ENCODE measurements at places on chromosomes 7 and 10.

DNA sequence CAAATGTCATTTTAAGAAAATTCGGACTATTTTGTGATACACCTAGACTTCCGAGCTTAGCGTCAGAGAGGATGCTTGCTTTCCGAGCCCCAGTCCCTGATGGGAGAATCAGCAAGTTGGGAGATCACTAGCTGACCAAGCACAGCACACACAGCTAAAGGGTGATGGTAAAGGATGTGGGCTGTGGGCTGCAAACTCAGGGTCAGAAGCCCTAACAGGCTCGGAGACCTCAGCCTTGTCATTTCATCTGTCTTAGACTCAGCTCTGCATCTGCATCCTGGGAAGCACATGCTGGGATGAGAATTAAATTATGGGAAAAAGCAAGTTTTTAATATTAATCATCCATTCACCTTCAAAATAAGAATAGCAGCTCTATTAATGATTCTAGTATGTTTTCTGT, 3.3 kb downstream of the CUBN start:
- DNase-seq: no peak

DNA sequence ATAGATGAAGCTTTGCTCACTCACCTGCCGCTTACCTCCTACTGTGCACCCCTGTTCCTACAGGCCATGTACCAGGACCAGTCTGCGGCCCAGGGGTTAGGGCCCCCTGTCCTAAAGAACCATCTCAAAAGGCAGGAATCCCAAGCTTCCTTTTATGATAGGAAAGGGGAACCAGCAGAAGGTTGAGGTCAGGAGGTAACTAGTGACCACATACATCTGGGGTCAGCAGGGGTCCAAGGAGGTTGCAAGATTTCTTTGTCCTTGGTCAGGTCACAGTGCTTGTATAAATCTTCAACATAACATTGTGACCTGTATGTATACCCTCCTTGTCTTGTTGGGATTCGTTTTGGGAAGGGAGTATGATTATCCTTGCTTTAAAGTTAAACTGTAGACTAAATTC, 73.8 kb downstream of the OAT start:
- no peak for DNase-seq

DNA sequence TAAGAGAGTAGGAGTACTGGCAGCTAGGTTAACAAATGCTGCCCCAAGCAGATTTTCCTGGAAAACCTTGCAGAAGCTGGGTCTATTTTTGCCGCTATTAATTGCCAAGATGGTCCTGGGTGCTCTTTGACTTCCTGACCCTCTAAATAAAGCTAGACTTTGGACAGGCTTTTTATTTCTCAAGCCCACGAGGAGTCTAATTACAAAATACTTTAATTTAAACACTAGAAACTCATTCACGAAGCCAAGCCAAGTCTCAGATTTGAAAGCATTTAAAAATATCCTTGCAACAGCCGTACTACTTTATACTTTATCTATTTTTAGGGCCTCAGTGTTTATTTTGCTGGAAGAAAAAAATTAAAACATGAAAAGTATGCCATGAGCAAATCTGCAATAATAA, 45.1 kb downstream of the TMEM26 start:
- no peak for DNase-seq

GRCh38 chr10:91418416-91418815, 8.3 kb downstream of the HECTD2 start:
- no peak for DNase-seq

DNA sequence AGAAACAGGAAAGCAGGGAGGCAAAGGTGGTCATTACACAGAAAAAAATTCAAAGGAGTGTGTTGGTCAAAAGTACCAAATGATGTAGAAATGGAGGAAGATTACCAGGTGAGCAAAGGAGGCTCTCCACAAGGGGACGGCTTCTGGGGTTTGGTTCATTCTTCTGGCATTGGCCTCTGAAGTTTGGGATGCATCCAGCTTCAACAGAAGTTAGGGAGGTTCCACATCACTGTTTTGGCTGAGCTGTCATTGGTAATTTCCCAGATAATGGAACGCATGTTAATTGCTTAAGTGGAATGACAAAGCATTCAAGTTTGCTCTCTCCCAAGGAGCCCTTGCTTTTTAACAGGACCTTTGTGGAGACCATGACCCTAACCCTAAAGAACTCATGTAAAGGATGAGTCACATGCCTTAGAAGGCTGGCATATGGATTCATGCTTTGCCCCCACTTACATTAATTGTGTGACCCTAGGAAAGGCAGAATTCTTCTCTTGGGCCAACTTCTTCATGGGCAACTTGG, 398.6 kb downstream of the GPAM start:
- no peak for DNase-seq

- no peak for DNase-seq
Observed at GRCh38 chr10:76129213-76129612, 697.8 kb downstream of the LRMDA start.

GRCh38 chr7:144534196-144534595, 130.7 kb upstream of the NOBOX start:
- DNase-seq: no peak

- no peak for DNase-seq
Observed at GRCh38 chr7:140542228-140542603, 62.9 kb upstream of the MKRN1 start.

DNA sequence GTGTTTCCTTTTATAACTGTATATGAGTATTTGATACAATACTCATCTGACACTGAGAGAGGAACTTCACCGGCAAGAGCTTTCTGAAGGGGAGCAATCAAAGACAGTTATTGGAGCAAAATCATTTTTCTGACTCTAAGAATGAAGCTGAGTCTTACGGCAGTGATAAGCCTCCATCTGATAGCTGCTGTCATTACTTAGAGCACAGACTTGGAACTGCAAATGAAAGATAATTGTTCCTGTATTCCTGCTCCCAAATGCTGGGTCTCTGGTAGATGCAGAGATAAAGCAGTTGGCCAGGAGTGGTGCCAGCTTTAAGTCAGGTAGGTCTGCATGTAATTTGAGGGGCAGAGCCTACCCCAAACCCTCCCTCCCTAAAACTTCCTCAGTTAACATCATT, 2.3 kb upstream of the PALS2 start:
- no peak for DNase-seq

DNA sequence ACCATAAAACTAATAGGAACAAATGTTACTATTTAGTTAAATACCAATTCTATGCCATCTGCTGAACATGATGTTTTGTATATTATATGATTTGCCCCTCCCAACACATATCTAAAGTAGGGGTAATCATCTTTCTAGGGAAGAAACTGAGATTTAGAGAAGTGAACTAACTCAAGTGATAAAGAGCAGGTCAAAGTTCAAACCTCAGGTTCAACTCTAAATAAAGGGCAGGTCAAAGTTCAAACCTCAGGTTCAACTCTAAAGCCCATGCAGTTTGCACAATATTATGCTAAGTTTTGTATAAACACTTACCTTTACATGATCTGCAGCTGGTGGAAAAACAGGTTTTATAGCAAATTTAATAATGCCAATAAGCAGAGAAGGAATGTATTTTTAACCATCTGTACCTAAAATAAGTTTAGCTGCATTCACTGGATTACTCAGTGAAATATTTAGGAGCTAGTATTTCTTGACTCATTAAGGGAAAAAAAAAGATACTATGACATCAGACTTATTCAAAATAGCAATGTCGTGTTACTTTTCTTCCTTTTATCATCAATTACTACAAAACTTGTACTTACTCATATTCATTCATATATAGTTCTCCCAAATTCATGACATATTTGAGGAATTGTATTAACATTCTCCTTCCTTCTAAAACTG, 1194.3 kb upstream of the CELF2 start:
- no peak for DNase-seq

GRCh38 chr7:42461537-42461936, 224.5 kb upstream of the GLI3 start:
- DNase-seq: no peak

DNA sequence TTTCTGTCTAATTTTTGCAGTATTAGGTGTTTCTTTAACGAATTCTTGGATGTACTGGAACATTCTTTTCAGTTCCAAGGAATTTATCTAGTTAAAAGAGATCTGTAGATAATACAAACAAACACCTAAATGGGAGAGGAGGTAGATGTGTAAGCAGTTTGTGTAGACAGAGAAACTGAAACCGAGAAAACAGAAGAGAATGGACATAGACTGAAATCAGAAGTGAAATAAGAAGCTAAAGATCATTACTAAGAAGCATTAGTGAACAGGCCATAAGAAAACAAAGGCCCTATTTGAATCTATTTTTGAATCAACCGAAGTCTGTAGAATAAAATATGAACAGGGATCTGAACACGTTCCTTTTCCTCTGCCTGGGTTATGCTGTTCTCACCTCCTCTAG, 26.5 kb upstream of the TMEM229A start:
- no peak for DNase-seq

DNA sequence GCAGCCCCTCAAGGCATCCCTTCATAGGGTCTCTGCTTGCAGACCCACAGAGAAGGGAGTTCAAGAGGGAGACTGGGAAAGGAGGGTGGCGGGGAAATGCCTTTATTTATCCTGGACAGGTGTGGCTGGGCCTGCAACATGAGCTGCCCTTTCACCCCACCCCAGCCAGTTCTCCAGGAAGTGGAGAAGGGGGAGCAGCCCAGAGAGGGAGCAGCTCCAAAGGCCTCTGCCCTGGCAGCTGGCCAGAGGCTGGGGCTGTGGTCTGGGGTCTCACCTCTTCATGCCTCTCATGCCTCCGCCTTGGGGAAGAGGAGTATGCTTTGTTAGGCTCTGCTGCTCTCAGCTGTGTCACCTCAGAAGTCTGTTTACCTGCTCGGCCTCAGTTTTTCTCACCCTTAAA, 3.1 kb downstream of the LDB3 start:
- DNase-seq: no peak

DNA sequence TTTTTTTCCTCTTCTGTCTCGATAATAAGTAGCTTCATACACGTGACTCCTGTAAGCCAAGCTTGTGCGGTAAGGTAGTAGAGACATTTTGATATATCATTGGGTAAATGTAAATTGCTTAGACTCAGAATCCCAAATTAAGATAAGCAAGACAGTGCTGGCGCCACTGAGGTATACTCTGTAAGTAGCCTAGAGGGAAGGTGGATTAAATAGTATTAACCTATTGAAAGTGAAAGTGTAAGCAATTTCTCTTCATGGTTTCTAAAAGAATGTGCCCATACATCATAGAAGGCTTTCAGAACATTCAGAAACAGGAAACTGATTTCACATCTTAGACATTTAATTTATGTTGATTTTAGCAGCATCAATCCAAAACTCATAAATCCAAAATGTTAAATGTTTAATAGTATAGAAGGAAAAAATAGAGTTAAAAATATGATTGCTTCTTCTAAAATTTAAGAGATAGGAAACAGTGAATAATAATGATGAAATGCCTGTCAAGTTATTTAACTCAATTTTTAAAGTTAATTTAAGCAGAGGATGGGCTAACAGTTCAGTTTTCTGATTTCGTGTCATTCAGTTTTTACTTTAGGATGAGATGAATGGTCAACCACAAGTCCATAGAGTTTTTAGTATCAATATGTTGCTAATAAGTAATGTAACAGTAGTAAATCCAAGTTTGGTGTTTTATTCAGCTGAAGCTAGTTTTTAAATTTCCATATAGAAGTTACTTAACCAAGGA, 36.8 kb downstream of the LRRC72 start:
- no peak for DNase-seq

Measured in activated T-cell treated with anti-CD3 and anti-CD28 coated beads for 48 hours (primary cell).